ENCODE measurements at places on chromosomes 1 and 21. TPM values are rescaled to one million over a fixed set of nuclear protein-coding genes. Genes with fewer than 3 reads are reported as not detected.
A peak's percentile ranks its signal among the peaks of the same experiment; 100 is the strongest.

The CLCA4 gene
- not detected for total RNA-seq

DNA sequence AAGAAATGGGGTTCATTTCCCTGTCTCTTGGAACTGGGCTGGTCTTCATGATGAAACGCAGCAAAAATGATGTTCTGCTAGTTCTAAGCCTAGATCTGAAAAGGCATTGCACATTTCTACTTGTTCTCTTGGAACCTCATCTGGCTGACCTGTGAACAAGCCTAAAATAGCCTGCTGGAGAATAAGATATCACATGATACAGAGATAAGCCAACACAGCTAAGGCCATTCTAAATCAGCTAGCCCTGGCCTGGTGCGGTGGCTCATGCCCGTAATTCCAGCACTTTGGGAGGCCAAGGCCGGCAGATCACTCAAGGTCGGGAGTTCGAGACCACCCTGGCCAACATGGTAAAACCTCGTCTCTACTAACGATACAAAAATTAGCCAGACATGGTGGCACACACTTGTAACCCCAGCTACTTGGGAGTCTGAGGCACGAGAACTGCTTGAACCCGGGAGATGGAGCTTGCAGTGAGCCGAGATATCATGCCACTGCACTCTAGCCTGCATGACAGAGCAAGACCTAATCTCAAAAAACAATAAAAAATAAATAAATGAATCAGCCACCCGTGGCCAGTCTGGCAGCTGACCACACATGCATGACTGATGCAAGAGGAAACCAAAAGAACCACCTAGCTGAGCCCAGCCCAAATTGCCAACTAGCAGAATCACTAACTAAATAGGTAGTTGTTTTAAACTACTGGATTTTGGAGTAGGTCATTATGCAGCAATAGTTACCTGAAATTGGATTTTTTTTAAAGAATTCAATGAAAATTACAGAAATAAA lies 18.0 kb downstream of the CD244 start:
- no peak overlapping the region for H3K4me3 ChIP-seq
- no peak for DNase-seq
- no peaks in the 10 kb centered on the region for H3K36me3 ChIP-seq
- no peaks in the 10 kb centered on the region for H3K4me1 ChIP-seq

The OR2T2 gene
- not detected for total RNA-seq

The RGS18 gene
- total RNA-seq, result not detected

The C1orf115 gene
- total RNA-seq, result 5.9 TPM

DNA sequence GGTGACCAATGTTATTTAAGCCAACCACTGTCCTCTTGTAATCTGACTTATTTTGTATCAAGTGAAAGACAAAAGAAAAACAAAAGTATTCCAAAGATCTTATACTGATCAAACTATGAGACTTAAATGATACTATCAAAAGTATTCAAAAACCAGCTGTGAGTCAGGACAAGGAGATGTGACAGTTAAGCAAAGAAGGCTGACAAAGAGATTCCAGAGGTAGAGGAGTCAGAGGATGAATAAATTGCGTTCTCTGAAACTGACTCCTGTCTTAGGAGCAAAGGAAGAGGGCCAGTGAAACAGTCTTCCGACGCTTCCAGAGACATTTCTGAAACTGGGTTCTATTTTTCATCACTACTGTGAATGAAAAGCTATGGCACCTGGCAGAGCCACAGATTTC lies 20.9 kb downstream of the TMEM50B start:
- H3K4me3 ChIP-seq, result no peak overlapping the region
- no peak overlapping the region for H3K27ac ChIP-seq
- H3K27me3 ChIP-seq, result no peaks in the 10 kb centered on the region

DNA sequence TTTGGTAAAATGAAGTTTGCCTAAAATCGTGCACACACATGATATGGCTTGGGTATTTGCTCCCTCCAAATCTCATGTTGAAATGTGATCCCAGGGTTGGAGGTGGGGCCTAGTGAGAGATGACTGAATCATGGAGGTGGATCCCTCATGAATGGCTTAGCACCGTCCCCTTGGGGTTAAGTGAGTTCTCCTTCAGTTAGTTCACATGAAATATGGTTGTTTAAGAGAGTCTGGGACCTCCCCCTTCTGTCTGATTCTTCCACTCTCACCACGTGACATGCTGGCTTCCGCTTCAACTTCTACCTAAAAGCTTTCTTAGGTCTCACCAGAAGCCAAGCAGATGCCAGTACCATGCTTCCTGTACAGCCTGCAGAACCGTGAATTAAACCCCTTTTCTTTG lies 58.4 kb downstream of the SIPA1L2 start:
- H3K27ac ChIP-seq, result no peak overlapping the region
- no peaks in the 10 kb centered on the region for H3K27me3 ChIP-seq
- no peak overlapping the region for H3K4me3 ChIP-seq
- H3K36me3 ChIP-seq, result no peaks in the 10 kb centered on the region

- DNase-seq, result no peak
- H3K4me3 ChIP-seq, result no peak overlapping the region
- H3K27ac ChIP-seq, result no peak overlapping the region
These were observed 120.1 kb downstream of the AKT3 start for GRCh38 chr1:243729956-243730355.

The GPX7 gene
- not detected for total RNA-seq

GRCh38 chr1:153946622-153947241 lies at the start of gene DENND4B:
TSS of gene DENND4B (minus strand) at chr1:153946718. CDS start at chr1:153944374, 2,344 bp downstream.
- no peaks in the 10 kb centered on the region for H3K27me3 ChIP-seq
- H3K4me3 ChIP-seq, result peak within 1 kb of the TSS; percentile 81
- H3K4me1 ChIP-seq, result peaks cover 13% of the 10 kb centered on the region
- peaks cover 19% of the 10 kb centered on the region for H3K36me3 ChIP-seq

DNA sequence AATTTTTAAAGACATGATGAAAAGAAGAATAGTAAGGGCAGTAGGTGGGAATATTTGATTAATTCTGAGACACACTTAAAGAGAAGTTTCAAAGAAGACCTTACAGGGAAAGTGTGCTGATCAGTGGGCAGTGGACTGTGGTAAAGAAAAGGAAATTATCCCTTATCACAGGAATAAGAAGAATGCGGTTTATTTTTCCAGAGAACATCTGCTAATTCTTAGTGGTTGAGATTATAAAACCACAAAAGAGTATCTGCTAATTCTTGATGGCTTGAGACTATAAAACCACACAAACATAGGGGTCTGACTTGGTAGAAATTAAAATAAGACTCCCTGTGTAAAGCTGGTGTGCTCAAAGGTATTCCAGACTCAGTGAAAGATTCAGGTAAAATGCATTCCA lies 60.0 kb upstream of the KCTD3 start:
- no peak overlapping the region for H3K4me3 ChIP-seq
- H3K36me3 ChIP-seq, result no peaks in the 10 kb centered on the region
- DNase-seq, result no peak
- H3K4me1 ChIP-seq, result no peaks in the 10 kb centered on the region
- H3K27ac ChIP-seq, result no peak overlapping the region
